ENCODE measurements at places on chromosomes 2 and 18. TPM values are rescaled to one million over a fixed set of nuclear protein-coding genes. Genes with fewer than 3 reads are reported as not detected.

FAM98A gene
- 111 TPM for total RNA-seq

HOXD8 gene
- 9.9 TPM for total RNA-seq

CNGA3 gene
- total RNA-seq: not detected

AQP12A gene
- total RNA-seq: not detected

TMEM163 gene
- total RNA-seq: 0.34 TPM

FAM117B gene
- 2.1 TPM for total RNA-seq
